Cortex of kidney (tissue), 1 donor: ENCODE measurements at places on chromosomes 6 and 20.

- DNase-seq = no peak
Observed at GRCh38 chr6:56353860-56354259, 106.5 kb upstream of the COL21A1 start.

- DNase-seq = no peak
Observed at GRCh38 chr20:4989570-4989969, 11.7 kb downstream of the SLC23A2 start.

GRCh38 chr6:79670789-79671188 lies 39.7 kb downstream of the SH3BGRL2 start:
- no peak for DNase-seq

DNA sequence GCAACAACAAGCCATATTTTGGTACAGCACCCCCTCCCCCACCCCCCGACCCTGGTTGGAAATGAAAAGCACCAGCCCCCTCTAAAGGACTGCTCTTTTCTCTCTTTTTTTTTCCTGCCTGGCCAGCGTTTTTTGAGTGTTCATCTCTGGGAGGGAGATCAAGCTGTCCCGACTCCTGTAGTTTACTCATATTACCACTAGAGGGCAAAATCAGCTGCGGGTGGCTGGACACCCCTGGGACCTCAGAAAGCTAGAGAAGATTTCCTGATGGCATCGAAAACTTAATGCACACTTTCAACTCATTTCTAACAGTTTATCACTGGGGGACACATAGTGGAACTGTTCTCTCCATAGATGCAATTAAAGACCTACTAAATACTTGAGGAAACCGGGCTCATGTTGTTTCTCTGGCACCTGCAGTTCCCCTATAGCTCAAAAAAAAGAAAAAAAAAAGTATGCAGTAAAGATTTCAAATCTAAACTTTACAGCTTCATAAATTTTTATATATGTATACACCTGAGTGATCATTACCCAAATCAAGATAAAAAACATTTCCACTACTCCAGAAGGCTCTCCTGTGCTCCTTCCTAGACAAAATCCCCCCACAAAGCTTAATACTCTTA lies 24.4 kb downstream of the CNBD2 start:
- DNase-seq = no peak

GRCh38 chr6:136226027-136226673 lies 24.0 kb downstream of the MTFR2 start:
- DNase-seq = no peak

GRCh38 chr6:20416567-20417345 lies 15.1 kb downstream of the E2F3 start:
- no peak for DNase-seq

DNA sequence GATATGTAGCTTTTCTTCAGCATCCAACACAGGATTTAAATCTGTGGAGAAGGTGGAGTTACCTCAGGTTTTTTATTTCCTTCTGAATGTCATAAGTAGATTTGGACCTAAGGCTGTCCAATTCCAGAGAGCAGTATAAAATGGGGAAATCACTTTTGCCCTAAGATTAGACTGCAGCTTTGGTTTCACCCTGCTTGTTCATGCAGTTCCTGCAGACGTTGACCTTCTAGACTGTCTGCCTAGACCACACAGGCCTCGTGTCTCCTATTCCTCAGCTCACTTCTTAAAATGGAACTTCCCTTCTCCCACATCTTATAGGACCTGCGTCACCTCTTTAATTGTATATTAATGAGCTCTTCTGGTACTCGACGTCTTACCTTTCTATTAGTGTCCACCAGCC lies 26.0 kb upstream of the C6orf62 start:
- no peak for DNase-seq

DNA sequence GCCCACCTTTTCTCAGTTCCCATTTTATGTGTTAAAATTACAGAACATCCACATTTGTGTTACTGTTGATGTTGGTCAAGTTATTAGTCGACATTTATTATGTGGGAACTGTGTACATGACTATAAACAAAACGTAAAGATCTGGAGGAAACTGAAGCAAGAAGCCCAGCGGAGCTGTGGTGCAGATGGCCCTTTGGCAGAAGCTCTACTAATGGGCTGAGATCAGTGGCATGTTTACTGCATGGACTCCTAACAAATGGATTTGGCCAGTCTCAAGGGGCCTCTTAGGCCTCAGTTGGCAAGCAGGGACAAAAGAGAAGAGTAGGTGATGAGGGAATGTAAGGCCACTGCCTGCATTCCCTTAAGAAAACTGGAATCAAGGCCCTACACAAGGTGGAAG lies 282.1 kb upstream of the TCF21 start:
- DNase-seq = no peak

DNA sequence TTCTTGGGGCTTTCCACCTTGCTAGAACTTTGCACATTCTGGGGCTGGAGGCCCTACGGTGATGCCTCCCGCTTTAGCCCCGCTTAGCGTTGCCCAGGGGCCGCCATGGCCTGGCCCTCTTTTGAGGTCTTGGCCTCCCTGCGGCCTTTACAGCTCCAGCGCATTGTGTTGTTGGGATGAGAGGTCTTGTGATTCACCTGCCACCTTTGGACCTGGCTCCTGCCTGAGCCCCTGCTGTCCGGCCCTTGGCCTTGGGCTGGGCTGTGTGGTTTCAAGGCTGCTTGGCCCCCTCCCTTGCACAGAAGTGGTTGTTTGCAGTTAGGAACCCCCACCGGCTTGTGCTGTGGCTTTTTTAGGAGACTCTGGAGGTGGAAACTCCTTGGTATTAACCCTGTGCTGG lies 61.0 kb upstream of the CDH4 start:
- DNase-seq = no peak

- DNase-seq = no peak
Observed at GRCh38 chr6:69584913-69585729, 211.7 kb downstream of the LMBRD1 start.

- DNase-seq = no peak
Observed at GRCh38 chr20:2387580-2387979, 6.9 kb downstream of the TGM6 start.

DNA sequence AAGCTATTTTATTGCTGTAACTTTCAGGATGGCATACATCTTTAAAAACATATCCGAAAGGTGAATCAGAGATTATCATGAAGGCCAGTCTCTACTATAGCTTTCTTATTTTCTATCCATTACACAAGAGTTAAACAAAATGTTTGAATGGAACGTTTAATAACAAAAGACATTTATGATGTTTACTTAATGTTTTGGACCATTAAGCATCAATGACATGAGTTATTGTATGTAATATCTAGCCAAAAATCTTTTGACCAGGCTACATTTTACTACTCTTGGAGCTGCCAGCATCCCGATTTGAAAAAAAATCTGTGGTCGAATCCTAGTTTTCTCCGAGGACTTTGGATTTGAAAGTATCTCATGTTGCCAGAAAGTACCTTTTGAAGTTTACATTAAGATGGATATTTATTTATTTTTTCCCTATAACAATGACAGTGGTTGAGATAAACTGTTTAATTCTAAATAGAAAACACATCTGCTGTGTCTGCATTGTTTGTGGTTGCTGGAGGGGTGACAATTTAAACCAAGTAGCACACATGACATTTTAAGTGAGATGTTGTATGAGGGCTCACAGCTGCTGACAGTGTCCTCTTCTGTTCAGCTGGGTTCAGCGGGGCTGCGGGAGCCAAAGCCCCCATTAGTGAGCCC lies 293.7 kb upstream of the TCF21 start:
- DNase-seq = no peak

DNA sequence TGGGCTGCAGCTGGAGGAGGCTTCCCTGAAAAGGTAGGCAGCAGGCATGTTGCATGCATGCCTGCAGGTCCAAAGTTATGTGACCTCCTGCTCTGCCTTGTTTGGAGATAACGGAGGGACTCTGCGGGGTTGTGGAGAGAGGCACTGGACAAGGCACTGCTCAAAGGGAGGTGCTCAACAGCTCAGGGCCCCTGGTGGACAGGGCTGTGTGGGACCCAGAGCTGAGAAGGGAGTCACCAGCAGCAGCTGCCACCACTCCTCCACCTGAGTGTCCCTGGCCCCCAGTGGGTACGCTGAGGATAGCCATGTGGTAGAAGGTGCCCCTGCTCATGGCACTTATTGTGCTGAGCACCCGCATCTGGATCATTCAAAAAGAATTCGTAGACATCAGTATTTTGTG lies 15.5 kb upstream of the CST8 start:
- no peak for DNase-seq

- no peak for DNase-seq
Observed at GRCh38 chr6:150905769-150906168, 40.3 kb downstream of the MTHFD1L start.

GRCh38 chr6:28489366-28490204 lies 26.0 kb downstream of the GPX6 start:
- no peak for DNase-seq

DNA sequence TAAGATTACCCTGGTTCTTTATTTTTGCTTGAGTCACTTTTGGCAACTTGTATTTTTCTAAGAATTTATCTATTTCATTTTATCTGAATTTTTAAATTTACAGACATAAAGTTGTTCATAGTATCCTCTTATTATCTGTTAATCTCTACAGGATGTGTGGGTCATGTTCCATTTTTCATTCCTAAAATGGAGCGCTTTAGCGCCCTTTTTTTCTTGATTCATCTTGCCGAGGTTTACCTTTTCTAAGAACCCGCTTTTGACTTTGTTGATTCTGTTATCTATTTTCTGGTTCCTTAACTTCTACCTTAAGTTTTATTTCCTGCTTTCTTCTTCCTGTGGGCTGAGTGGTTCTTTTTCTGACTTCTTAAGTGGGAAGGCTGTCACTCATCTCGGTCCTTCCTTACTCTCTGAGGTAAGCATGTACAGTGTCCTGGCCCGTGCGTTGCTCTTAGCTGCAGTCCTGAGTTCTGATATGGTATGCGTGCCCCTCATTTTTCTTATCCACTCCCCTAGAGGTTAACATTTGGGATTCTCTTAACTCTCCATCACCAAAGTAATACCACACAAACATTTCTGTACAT lies 399.8 kb downstream of the CDC5L start:
- DNase-seq = no peak

DNA sequence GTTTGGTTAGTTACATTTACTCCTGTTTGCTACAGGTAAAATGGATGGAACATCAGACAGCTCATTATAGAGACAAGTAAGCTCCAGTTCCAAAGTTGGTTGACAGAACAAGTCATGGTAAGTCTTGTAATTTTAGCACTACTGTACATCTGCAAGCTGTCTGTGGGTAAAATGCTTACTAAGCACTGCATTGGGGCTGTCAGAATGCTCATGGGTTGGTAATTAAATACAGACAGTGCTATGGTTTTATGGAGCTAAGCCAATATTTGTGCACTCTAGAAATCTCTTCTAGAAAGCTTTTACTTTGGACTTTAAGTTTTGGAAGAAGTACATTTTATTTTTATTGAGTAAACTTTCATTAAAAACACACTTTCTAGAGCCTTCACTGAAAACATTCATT lies 419.2 kb upstream of the MMS22L start:
- DNase-seq = no peak

- DNase-seq = no peak
Observed at GRCh38 chr6:46921059-46921458, 679 bp downstream of the ADGRF5 start.

- no peak for DNase-seq
Observed at GRCh38 chr6:45148278-45148677, 179.9 kb upstream of the RUNX2 start.

GRCh38 chr20:20391115-20391514 lies 23.2 kb downstream of the INSM1 start:
- no peak for DNase-seq

DNA sequence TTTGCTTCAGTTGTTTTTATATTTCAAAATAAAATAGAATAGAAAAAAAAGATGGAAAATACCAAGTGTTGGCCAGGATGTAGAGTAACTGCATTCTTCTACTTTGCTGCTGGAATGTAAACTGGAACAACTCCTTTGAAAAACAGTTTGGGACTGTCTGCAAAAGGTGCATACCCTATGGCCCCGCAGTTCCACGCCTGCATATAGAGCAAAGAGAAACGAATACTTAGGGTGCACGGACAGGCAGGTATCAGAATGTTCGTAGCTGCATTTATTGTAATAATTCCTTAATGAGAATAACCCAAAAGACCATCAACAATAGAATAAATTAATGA lies 603 bp upstream of the RAB23 start:
- no peak for DNase-seq

- no peak for DNase-seq
Observed at GRCh38 chr20:31835977-31836852, 9.2 kb downstream of the FOXS1 start.

DNA sequence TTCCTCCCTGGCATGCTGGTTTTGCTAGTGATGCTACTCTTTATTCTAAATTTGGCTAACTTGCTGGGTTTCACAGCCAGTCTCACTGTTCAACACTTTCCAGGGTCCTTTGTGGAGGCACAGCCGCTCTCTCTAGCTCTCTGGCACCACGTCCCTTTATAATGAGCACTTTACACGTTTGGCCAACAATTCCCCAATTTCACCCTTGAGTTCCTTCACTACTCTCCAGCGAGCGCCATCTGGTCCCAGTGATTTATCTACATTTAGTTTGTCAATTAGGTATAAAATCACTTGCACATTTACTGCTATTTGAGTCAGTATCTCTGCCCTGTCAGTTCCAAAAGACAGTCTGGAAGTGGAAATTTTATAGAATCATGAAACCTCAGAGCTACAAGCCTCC lies 241.9 kb upstream of the MOCS1 start:
- DNase-seq = no peak

DNA sequence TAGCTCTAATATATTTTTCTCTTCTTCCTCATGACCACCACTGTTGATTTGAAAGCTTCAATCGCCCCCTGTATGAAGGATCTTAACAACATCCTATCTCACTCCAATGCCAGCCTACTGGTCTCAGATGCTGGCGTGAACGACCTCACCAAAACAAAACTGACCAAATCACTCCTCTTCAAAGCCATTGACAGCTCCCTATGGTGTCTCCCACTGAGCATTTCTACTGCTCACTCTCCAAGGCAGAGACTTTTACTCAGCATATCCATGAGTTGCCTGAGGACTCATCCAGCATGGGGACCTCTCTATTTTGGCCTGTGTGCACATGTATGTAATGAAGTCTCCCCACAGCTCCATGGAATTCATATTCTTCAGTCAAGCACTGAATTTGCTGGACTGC lies 520.4 kb downstream of the TFAP2B start:
- DNase-seq = no peak

DNA sequence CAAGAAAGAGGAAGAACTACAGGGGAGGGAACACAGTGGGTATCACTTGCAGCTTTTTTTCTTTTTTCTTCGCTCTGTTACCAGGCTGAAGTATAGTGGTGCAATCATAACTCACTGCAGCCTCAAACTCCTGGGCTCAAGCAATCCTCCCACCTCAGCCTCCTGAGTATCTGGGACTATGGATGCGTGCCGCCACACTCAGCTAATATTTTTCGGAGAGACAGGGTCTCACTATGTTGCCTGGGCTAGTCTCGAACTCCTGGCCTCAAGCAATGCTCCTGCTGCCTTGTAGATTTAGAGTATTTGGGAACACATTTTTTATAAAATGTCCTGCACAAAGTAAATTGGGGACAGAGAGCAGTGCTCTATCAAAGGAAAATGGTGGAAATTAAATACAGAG lies 28.3 kb downstream of the PARD6B start:
- no peak for DNase-seq
